NCI-H524 (cell line): ENCODE measurements at places on chromosomes 2 and 18.

DNA sequence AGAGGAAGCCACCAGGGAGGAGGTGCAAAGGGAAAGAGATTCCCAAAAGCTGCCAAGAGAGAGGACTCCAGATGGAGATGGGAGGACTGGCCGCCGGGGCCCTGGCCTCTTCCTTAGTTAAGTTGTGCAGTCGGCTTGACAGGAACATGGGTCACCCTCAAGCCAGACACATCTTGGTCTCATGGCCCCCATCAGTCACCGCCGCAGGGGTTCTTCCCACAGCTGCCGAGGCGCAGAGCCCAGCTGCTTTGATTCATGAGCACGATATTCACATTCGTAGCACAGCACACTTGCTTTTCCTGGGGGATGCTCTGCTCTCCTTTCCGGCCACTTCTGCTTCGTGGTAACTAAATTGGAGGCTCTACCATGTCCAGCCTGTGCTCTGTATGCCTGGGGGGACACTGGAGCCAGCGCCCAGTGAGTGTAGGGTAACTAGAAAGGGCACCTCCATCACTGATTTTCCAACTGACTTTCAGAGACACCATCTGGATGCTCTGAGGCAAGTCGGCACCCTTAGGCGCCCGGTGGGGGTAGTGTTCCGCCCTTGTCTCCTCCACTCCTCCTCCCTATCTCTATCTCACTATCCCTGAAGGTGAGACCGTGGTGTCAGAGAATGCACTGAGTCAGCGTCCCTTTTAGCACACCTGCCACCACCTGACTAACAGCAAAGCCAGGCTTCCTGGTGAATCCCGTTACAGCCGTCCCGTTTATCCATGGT, 13.3 kb downstream of the TWIST2 start:
- no peak for DNase-seq

- peak; percentile 99 for DNase-seq
Observed at GRCh38 chr18:50719471-50720324, 100.1 kb downstream of the MRO start.

DNA sequence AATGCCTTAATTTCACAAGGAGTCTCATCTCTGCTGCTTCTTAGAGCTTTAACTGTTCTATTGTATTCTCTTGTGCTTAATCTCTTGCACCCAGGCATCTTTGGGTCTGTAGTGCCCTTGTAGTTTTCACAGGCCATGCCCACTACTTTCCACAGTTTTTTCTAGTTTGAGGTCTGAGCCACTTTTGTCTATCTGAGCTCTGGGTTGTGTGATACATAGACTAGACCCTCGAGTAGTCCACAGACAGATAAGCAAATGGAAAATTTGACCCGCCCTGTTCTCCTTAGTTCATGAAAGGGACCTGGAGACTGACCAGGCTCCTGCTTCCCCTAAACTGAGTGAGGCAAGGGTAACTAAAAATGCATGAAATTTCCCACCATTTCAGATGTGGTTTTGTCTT, 466.8 kb upstream of the ZEB2 start:
- DNase-seq, result no peak

GRCh38 chr2:47535073-47535472, 132.1 kb downstream of the MSH2 start:
- no peak for DNase-seq

DNA sequence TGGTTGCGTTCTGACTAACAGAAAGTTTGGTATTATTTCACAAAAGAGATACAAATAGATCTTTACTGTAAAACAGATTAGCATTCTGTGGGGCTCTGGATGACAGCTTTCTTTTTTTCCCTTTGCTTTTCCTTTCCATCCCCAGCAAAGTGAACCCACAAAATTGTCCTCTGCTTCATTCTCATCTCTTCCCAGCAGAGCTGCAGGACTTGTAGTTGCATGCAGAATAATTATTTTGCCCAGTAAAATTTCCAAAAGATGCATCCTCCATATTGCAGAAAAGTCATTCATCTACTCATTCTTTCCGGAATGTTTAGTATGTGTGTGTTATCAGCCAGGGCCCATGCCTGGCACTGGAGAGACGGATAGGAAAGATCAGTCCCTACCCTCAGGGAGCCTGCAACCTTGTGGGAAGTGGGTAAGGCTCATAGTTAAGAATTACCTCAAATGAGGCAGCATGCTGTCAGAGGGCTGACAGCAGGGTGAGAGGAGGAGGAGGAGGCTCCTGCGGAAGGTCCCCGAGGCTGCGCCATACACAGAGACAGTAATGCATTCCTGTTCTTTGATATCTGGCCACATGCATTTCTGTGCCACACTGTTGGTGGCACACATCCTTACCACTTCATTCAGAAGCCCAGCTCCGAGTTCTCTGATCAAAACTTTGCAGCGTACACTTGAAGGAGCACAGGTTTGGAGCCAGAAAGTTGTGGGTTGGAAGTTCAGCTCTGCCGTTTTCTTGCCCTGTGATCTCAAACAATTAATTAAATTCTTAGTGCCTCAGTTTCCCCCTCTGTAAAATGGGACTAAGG, 225.4 kb downstream of the MYCN start:
- DNase-seq, result no peak

GRCh38 chr2:28344756-28345373, 47.8 kb upstream of the FOSL2 start:
- peak; percentile 95 for DNase-seq

GRCh38 chr2:74091391-74091790, 56.3 kb downstream of the BOLA3 start:
- no peak for DNase-seq
